Activated T-cell treated with anti-CD3 and anti-CD28 coated beads for 4 hours (primary cell): ENCODE measurements at places on chromosomes 2 and 18.

- no peak for DNase-seq
Measured at GRCh38 chr18:47944972-47945852, 14.8 kb upstream of the SMAD2 start.

GRCh38 chr2:99867770-99868169 lies 274.6 kb downstream of the AFF3 start:
- no peak for DNase-seq

DNA sequence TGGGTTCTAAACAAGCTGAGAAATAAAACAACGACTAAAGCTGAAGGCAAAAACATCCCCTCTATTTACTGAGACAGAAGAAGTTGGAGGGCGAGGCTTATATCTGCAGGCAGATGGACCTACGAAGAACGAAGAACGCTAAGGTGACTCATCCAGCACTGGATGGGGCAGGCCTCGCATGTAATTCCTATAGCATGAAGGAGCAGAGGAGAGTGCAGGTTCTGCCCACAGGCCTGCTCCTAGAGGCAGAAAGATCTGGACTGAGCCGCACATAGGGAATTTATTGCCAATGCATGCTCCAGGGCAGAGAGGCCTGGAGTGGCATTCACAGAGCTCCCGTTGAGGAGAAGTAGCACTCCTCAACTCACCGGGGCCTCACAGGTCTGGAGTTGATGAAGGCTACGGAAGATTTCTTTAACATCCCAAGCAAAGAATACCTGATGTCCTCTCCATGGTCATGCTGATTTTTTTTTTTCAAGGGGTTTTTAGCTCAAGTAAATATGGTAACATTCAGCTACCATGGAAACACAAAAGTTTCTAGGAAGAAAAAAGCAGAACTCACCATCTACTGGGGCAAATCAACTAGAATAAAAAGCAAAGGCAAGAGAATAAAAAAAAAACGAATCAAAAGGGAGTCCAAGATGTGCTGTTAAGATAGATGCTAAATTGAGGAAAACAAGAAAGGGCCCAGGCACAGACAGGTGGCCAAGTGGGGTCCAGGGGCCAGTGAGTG lies 10.4 kb upstream of the METTL21A start:
- DNase-seq = no peak

DNA sequence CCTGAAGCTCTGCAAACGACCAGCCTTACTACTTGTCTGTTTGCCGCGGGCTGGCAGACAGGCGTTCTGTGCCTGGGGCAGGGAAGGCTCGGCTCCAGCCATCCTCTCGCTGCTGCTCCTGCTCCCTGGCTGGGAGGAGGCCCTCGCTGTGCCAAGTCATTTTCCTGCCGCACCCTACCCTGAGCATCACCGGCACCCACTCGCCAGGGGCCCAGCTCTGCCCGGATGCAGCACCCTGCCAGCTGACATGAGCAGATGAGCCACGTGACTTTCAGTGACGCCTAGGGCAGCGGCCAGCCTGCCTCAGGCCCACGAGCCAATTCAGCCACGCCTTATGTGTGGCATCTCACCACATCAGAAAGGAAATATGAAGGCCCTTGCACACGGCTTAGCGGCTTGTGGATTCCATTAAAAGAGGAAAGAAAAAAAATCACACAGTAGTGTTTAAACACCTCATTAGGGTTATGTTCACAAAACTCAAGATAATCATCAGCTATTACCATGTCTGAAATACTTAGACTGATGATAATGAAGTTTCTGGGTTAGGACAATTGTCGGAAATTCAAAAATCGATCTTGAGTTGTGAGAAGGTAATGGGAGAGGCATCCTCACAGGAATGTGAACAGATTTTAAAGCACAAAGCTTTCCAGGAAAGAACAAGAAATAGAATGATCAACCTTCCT lies 250.5 kb downstream of the TWIST2 start:
- DNase-seq = no peak

DNA sequence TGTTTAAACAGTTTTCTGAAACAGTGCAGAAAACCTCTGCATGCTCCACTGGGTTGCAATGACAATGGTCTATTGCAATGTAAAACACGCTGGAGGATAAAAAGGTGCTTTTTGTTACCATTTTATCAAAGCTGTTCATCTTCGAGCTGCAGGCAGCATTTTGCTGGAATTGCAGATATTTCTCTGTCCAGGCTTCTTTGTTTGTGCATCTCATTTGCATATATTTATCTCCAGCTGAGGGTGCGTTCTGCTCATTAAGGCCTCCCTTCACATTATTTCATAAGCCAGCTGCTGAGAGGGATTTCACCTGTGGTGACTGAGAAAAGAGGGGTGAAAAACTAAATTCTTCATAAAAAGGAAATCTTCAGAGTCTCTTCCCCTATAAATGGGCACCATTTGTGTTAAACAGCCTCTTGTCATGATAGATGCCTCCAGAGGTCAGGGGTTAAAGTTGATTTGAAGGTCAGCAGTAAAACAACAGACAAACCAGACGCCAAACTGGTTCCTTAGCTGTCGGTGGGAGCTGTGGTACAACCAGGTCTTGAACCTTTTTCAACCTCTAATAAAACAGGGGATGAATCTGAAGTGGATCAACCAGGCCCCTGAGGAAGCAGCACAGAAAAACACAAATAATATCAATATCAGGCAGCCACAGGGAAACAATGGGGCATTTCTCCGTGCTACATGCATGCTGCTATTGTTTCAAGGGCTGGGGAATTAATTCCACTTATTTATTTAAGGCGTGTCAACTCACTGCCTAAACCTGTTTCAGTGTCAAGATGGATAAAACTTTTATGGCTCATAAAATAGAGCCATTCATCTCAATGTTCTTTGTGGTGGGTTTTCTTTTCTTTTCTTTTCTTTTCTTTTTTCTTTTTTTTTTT lies 265.1 kb downstream of the MEIS1 start:
- DNase-seq = no peak

- no peak for DNase-seq
Measured at GRCh38 chr2:75560768-75561565, at the start of gene EVA1A. Gene EVA1A (minus strand): TSS chr2:75560939. CDS start chr2:75518140, 42,799 bp downstream.

DNA sequence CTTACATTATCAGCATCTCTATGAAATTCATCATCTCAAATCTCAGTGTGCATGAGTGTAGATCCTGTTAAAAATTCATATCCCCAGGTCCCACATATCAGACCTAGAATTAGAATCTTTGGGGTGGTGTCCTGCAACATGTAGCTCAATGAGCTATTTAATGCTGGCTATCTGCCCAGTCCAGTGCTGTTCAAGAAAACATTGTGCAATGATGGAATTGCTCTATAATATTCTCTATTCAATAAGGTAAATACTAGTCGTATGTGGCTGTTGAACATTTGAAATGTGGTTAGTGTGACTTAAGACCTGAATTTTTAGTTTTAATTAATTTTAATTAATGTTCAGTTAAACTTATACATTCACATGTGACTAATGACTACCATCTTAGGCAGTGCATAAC lies 127.4 kb downstream of the NOL4 start:
- no peak for DNase-seq

GRCh38 chr2:226791056-226791486 lies 8.5 kb downstream of the IRS1 start:
- no peak for DNase-seq

- DNase-seq = no peak
Measured at GRCh38 chr2:239241431-239241960, 159.3 kb downstream of the HDAC4 start.
